Adipocyte (in vitro differentiated cells): ENCODE measurements at places on chromosomes 7 and 10.

DNA sequence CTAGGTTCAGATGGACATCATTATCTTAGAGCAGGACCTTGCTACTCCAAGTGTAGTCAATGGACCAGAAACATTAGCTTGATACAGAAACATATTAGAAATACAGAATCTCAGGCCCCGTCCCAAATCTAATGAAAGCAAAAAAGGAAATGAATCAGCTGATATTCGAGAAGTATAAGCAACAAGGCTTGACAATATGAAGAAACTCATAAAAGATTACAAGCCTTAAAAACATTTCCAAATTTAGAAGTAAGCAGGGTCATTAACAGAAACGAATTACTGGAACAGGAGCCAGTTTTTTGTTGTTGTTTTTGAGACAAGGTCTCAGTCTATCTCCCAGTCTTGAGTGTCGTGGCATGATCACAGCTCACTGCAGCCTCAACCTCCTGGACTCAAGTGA, 40.5 kb upstream of the GSAP start:
- no peak for DNase-seq

- DNase-seq = no peak
Measured at GRCh38 chr10:103558911-103559310, 65.4 kb downstream of the NEURL1 start.

- no peak for DNase-seq
Measured at GRCh38 chr10:3510741-3511140, 274.3 kb downstream of the KLF6 start.

DNA sequence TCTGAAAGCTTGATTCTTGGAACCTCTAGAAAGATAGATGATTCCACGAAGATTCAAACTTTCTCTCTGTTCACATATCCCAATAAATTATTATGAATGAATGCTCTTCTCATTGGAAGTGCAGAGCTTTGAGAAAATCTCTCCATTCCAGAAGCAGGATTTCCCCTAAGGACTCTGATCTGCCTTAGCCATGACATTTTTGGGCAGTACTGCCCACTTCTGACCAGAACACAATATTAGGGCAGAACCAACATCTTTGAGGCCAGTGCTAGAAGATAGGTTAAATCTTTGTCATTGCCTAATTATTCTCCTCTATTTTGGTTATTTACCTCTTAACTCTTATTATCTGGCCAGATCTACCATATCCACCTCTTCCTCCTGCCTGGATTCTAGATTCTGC, 49.9 kb downstream of the ARMC3 start:
- no peak for DNase-seq

DNA sequence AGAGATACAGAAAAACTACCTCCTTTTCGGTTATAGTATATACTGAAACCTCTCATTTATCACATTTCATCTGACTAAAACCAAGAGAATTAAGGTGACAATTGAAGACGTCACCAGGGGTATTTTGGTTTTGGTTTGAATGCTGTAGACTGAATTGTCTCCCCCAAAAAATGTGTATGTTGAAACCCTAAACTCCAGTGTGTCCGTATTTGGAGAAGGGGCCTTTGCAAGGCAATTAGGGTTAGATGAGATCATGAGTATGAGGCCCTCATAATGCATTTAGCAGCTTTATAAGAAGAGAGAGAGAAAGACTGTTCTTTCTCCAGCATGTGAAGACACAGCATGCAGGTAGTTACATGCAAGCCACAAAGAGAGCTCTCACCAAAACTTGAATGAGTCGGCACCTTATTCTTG, 59.5 kb downstream of the CACNA2D1 start:
- no peak for DNase-seq

DNA sequence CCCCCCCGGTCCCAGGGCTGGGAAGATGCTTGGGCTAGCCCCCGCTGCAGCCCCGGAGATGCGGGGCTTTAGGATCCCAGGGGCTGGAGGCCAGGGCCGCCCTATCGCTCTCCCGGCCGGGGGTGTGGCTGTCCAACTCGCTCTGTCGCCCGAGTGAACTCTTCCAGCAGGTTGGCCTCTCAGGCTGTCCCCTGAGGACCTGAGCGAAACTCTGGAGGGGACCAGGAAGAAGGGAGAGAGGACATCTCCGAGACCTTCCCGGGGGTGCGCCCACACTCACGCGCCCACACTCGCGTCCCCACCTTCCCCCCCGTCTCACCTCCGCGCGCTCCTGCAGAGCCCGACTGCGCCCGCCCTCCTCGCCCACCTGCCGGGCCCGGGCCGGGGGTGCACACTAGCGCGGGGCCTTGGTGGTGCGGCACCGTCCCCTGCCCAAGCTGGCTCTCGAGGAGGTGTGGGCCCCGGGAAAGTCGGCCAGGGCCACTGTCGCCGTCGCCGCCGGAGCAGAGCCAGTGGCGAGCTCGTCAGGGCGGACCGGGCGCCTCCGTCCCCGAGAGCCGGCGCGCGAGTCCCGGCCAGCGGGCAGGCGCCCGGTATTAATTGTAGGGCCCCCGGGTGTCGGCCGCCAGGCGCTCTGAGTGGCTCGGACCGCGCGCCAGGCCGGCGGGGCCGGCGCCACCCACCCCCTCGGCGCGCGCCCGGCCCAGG, 101.7 kb upstream of the SVIL start:
- peak; percentile 90 for DNase-seq

- DNase-seq = no peak
Measured at GRCh38 chr7:157439149-157439548, 102.3 kb downstream of the DNAJB6 start.

DNA sequence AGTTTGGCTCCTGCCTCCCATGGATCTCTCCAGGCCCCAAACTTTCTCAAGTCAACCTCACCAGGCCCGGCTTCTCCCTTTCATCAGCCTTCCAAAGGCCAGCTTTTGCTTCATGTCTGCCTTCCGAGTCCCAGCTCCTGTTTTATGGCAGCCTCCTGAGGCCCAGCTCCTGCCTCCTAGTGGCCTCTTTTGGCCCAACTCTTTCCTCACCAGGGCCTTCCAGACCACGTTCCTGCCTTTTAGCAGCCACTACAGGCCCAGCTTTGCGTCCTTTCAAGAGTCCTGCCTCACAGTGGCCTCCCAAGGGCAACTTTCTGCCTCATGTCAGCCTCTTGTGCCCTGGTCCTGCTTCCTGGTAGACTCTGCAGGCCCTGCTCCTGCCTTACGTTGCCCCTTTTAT, 15.3 kb upstream of the TMEM248 start:
- DNase-seq = no peak

DNA sequence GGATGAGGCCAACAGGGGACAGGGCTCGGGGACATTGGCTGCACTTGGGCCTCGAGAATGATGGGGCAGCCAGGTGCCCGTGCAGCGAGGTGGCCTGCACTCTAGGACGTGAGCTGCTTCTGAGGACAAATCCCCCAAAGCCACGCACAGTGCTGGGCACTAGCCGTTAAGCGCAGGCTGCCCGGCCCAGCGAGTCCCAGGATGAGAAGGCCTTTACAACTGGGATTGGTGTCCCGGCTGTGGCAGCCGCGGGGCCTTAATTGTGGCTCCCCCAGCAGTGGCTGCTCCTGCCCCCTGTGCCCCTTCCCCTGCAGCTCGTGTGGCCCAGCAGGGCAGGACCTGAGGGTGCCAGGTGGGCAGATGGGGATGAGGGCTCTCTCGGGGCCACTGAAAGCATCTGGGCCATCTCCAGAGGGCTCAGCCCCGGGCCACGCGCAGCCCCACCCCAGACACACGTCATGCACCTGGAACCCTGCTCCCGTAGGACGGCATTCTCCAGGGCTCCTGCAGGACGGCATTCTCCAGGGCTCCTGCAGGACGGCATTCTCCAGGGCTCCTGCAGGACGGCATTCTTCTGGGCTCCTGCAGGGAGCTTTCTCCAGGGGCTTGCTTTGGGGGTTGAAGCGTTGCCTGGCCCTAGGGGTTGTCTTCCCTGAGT, 6.6 kb downstream of the PWWP2B start:
- no peak for DNase-seq

- DNase-seq = no peak
Measured at GRCh38 chr10:122197611-122198222, 73.4 kb upstream of the BTBD16 start.

DNA sequence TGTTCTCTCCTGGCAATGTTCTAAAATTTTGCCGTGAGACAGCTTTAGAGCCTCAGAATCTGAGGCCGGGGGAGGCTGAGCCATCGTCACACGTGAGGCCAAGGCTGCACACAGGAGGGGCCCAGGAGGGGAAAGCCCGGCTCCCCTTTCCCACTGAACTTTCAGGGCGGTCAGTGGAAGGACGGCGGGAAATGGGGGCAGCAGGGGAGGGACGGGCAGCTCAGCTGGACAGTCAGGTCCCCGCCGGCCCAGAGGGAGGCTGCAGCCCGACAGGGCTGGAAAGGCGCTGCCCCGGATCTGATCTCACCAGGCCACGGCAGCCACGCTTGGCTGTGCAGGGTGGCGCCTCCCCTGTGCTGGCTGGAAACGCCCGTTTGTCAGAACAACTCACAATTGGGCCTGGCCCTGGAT, 43.3 kb upstream of the ADGRA1 start:
- no peak for DNase-seq

- no peak for DNase-seq
Measured at GRCh38 chr7:50246551-50246950, 58.0 kb upstream of the IKZF1 start.

GRCh38 chr7:40439686-40440085, 304.9 kb downstream of the SUGCT start:
- DNase-seq = no peak

GRCh38 chr10:120760253-120760652, 90.9 kb upstream of the WDR11 start:
- no peak for DNase-seq

DNA sequence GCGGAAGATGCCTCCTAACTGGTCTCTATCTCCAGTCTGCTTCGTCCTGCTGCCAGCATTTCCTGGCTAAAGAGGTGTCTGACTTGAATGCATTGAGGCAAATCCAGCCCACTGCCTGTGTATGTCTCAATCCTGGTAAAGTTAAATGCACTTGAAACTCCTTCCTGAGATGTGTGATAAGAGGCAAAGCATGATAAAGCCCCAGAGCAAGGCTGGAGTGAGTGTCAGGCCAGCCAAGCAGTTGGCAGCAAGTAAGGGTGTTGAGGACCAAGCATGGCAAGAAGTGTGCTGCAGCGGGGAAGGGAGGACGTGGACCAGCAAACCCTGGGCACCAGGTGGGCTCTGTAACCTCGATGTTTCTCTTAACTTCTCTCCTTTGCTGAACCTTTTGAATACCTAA, 29.1 kb downstream of the LRRC18 start:
- DNase-seq = no peak

DNA sequence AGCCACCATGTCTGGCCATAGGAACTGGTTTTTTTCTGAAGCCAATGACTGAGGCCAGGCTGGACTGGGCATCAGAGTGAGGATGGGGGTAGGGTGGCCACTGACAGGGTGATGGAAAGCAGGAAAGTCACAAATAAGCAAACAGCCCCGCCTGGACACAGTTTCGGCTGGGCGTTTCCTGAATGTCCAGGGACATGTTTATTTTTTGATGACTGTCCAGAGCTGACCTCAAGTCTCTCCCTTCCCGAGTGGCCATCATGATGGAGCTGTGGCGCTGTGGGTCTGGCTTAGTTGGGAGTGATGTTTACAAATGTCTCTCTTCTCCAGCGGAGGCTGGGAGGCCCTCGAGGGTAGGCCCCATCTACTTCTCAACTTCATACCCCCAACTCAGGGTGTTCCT, 37.1 kb upstream of the COMTD1 start:
- no peak for DNase-seq

GRCh38 chr10:23441251-23441650, 2.4 kb downstream of the OTUD1 start:
- DNase-seq = peak; percentile 30

- no peak for DNase-seq
Measured at GRCh38 chr10:23779301-23779700, 340.4 kb downstream of the OTUD1 start.

DNA sequence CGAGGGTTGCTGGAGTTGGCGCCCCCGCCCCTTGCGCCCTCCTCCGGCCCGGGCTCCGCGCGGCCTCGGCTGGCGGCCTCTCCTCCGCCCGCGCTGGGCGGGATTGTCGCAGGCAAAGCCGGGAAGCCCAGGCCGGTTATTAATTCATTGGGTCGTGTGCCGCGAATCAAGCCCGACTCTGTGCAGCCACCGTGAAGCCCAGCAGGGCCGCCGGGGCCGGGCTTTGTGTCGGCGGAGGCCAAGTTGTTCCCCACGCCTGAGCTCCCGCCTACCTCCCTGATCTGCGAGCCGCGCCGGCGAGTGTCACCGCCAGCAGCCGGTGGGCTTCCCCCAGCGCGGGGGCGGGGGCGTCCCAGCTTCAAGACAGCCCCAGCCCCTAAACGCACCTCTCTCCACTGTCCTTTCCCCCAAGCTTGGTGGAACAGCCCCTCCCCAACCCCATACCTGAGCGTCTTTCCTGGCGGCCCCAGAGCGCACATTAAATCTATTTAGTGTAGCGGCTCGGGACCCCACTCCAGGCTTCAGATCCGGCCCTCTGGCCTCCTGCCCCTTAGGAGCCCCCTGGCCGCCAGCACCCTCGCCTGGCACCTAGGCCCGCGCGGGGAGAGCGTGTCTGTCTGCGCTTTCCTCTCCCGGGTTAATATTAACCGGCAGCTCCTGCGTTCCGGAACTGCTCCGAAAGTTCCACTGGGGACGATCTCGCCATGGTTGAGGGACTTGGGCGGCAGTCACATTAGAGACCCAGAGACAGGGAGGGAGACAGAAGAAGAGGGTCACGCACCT, 3.5 kb downstream of the SHH start:
- DNase-seq = no peak

GRCh38 chr7:142746264-142746663, 3.0 kb upstream of the PRSS1 start:
- DNase-seq = no peak

DNA sequence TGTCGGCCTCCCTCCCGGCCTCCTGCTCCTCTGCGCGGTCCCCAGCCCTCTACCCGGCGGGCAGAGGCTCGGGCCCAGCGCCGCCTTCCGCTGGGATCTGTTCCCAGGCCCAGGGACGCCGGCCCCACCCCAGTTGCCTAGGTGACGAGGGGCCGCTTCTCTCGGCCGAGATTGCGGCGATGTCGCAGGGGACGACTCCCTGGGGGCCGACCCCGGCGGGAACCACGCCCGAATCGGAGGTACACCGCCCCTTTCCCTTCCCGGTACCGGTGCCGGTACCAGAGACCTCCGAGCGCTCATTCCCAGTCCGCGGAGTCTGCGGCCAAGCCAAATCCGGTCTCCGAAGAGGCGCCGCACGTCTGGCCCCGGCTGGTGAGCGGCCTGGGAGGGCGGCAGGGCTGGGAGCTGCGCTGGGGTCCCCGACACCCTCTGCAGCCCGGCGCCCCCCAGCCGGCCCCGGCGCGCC, at the start of gene CABCOCO1:
Gene CABCOCO1 (plus strand): TSS at position 136 of the 466 bp plus-strand sequence. CDS start 44 bp downstream, at position 180.
- peak; percentile 81 for DNase-seq

GRCh38 chr10:50561266-50561665, 62.5 kb downstream of the SGMS1 start:
- peak; percentile 96 for DNase-seq

DNA sequence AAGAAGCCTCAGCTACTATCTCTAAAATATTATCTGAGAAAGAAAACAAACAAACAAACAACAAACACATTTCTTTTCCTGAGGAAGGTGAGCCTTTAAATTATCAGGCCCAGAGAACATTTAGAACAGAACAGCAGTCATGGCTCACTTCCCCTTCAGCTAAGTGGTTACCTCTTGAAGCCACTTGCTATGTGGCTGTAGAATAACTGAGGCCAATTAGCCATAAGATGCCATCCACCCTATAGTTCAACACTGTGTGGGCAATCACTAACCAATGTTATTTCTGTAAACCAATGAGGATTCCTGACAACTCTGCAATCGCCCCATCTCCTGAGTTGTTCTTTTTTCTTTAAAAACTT, 3.7 kb upstream of the UPP1 start:
- DNase-seq = no peak
